Stimulated activated CD8-positive, alpha-beta memory T cell treated with anti-CD3 and anti-CD28 coated beads, Interleukin-15, amount 100 ng/mL, for 24 hours (primary cell): ENCODE measurements at places on chromosomes 11 and 22.

DNA sequence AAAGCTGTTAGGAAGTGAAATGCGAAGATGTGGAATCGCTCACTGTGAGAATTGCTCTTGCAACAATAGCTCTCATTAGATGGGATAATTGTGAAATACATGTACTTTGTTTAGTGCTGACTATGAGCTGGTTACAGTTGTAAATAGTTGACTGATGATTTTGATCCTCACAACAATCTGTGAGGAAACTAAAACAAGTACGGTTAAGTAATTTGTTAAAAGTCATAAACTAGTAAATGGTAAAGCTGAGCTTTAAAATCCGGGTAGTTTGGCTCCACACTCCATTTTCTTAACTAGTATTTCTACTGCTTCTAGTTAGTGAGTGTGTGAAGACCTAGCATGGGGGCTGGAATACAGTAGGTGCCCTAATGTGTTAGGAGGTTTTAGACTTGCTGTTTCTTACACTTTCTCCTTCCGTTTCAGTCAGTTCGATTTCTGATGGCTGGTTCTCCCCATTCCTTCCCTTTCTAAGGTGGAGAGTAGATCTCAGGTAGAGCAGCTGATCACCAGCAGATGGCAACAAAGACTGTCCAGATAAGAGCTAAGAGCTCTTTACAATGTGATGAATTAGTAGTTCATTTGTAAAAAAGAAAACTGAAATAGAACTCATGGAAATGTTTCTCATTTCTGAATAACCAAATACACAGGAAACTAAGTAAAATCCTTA lies 16.3 kb upstream of the CYP2R1 start:
- no peak for DNase-seq

GRCh38 chr11:60739114-60739513 lies 14.6 kb downstream of the MS4A18 start:
- DNase-seq, result no peak

DNA sequence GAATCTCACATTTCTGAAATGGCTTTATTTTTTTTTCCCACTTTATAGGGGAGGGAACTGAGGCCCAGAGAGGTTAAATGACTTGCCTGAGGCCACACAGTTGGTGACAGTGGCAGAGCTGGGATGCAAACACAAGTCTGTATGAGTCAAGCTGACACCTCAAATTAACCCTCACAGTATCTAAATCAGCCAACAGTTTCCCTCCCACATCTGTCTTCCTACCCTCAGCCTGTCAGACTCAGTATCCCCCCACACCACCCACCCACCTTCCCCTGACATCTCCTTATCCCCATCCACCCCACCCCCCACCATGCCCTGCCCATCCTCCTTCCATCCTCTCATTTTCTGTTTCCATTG lies 95.2 kb downstream of the TP53I11 start:
- DNase-seq, result no peak

- DNase-seq, result no peak
Observed at GRCh38 chr11:8608652-8609051, 14.6 kb upstream of the STK33 start.

DNA sequence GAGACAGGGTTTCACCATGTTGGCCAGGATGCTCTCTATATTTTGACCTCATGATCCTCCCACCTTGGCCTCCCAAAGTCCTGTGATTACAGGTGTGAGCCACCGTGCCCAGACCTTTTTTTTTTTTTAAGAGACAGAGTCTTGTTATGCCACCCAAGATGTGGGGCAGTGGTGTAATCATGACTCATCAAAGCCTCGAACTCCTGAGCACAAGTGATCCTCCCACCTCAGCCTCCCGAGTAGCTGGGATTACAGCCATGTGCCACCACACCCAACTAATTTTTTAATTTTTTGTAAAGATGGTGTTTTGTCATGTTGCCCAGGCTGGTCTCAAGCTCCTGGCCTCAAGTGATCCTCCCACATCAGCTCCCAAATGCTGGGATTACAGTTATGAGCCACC lies 37.9 kb downstream of the IZUMO1R start:
- no peak for DNase-seq

DNA sequence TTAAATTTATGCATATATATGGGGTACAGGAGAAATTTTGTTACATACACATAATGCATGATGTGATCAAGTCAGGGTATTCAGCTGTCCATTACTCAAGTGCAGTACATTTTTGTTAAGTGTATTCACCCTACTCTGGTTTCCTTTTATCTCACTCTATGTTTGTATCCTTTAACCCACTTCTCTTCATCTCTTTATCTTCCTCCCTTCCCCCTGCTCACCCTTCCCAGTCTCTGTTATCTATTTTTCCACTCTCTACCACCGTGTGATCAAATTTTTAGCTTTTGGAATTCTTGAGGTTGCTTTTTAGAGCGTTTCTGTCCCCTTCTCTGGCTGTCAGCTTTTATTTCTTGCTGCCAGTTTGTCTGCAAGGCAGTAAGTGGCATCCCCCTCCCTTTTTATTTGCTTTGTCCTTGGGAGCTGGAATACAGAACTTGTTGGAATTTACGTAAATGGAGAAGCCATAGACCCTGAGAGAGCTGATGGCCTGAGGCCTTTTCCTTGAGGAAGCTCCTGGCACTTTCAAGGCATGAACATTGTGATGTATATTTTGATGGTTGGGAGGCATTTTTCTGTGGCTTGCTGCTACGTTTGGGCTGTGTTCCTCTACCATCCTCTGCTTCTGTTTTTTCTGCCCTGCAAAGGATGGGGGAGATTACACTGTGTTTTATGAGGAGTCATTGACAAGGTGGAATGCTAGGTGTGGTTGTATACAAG lies 148.6 kb downstream of the LDLRAD3 start:
- no peak for DNase-seq

DNA sequence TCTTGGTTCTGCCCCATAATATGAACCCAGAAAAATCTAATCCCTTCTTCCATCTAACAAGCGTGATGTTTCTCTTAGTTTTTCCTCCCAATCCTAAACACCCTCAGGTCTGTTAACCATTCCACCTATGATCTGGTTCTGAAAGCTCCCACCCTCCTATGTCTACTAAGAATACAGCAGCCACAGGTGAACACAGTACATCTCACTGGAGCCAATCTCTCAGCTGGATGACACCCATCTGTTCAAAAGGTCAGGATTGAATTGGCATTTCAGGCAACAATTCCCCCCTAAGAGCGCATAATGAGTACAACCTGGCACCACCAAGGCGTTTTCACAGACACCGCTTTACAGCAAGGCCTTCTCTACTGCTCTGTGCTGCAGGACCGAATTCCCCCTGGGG lies 19.0 kb upstream of the APOA1 start:
- no peak for DNase-seq

DNA sequence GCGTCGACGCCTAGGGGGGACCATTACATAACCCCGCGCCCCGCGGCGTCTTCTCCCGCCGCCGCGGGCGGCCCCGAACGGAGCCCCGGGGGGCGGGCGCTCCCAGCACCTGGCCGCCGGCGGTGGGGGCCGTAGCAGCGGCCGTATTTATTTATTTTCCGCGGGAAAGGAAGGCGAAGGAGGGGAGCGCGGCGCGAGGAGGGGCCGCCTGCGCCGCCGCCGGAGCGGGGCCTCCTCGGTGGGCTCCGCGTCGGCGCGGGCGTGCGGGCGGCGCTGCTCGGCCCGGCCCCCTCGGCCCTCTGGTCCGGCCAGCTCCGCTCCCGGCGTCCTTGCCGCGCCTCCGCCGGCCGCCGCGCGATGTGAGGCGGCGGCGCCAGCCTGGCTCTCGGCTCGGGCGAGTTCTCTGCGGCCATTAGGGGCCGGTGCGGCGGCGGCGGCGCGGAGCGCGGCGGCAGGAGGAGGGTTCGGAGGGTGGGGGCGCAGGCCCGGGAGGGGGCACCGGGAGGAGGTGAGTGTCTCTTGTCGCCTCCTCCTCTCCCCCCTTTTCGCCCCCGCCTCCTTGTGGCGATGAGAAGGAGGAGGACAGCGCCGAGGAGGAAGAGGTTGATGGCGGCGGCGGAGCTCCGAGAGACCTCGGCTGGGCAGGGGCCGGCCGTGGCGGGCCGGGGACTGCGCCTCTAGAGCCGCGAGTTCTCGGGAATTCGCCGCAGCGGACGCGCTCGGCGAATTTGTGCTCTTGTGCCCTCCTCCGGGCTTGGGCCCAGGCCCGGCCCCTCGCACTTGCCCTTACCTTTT lies at the start of gene EP300:
Gene EP300, plus strand, starts transcription at position 570 of the 795 bp plus-strand sequence. CDS start 413 bp downstream, outside the sequence.
- peak; percentile 55 for DNase-seq

DNA sequence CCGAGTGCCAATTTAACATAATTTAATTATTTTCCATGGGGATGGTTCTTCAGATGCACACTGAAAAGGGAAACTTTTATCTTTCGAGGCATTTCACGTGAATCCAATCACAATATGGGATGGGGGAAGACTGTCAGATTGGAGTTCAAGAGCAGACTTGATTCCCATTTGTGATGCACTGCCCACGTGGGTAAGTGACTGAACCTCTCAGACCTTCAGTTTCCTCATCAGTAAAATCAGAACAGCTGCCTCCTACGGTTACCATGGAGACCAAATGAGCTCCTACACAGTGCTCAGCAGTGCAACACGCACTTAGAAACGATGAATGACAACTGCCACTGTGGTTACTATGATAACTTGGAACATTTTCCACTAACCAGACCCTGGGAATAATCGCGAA lies 21.7 kb downstream of the KIAA0930 start:
- no peak for DNase-seq

DNA sequence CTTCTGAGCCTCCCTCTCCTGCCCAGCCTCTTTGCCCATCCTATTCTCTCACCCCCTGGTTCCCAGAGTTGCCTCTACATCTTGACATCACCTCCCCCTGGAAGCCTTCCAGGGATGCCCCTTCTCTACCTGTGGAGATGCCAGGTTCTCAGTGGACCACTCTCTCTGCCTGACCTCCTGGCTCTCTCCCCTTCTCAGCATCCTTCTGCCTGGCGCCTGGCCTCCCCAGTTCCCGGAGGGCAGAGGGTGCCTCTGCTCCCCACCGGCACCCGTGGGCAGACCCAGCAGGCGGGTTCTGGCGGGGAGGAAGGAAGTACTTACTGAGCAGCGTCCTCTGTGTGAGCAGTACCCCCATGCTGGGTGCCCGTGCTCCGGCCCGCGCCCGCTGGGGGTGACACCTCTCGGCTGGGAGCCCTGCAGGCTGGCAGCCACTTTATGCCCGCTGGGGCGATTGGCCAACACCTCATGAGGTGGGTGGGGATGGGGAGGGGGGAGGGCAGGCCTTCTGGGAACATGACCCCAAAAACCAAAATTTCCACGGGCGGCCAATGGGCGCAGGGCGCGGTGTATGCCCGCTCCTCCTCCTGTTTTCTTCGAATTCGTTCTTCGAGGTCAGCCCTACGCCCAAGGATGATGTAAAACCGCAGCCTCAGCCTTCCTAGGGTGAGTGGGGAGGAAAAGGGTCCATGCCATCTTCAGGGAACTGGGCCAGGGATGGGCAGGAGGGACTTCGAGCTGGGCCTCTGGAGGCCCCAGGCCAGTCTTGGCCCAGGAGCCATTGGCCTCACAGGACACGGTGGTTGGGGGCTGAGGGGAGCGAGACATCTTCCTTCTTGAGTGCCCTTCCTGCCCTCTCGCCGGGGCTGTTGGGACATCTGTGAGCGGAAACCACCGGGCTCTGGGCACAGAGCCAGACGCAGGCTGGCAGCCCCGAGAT lies at the start of gene OSM:
Gene OSM, minus strand, starts transcription at position 407 of the 937 bp plus-strand sequence. Its CDS starts 52 bp downstream, at position 355.
- peak; percentile 47 for DNase-seq

DNA sequence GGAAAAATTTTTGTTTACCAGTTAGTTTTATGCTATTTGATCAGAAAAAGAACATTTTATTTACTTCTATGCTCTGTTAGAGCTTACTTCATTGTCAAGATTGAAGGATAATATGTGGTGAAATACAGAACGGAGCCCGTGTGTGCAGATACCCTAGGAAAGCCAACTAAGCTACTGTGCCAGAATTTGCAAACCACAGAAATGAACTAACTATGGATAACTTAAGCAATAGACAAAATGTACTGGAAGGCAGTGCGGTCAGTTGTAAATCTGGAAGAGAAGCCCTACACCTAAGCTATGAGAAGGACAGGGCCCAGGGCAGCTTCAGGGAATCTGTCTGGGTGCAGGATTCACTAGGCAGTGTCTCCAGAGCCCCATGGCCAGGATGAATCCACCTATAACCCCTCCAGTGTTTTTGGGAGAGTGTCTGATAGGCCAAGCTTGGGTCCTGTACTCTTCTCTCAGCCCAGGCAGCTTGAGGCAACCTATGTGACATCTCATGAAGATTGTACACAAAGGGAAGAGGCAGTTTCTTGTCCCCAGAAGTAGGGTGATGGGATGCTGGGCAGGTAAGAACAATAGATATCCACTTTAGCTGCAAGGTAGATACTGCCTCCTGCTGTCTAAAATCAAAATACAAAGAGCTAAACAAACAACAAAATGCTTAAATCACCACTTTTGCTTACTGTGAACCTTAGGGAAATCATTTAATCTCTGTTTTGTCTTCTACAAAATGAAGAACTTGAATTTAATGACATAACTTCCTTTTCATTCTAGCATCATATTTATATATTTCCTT lies 12.1 kb downstream of the MMP7 start:
- no peak for DNase-seq

DNA sequence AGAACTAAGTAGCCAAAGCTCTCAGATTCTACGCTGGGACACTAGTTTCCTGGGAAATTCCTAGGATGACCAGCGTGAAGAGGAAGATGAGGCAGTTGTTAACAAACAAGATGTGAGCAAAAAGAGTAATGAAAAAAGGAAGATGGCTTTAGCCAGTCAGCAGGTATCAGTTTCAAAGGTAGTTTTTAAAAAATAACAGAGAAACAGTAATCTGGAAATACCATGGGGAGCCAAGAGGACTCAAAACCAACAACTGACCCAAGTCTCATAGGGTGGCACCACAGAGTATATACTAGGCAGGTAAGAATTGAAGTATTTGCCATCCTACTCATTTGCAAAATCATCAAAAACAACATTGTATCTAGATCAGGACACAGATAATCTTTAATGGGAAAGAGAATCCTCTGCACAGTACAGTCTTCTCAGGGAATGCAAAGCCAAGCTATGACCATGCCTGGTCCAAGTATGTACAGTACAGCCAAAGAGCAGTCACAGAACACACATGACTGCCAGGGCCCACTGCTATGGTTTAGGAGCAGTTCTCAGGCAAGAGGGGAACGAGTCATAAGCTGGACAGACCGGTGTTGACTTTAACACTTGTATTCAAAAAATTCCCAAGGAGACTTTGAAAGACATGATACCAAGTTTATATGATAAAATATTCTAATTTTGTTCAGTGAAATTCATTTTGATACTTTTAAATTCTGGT lies 20.6 kb downstream of the MSANTD4 start:
- DNase-seq, result no peak

GRCh38 chr22:47034076-47034808 lies 271.8 kb downstream of the TBC1D22A start:
- no peak for DNase-seq
